AG10803 (cell line): ENCODE measurements at places on chromosomes 7 and 10.
A peak's percentile ranks its signal among the peaks of the same experiment; 100 is the strongest.

GRCh38 chr7:22153432-22154142 lies 203.4 kb downstream of the RAPGEF5 start:
- no peak for DNase-seq

DNA sequence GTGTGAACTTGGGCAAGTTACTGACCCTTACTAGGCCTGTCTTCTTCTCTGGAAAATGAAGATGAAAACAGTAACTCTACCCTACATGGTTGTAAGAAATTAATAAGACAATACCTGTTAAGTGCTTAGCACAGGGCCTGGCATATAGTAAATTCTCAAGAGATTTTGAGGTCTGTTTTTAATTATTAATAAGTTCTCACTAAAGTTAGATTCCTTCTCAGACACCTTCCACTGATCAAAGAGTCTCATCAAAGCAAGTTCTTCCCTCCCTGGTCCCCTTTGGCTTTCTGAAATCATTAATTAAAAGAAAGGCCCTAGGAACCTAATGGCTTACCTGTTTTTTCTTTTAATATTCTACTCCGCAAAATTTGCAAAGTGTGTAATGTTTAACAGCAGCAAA lies 4.6 kb downstream of the TMEM140 start:
- no peak for DNase-seq

DNA sequence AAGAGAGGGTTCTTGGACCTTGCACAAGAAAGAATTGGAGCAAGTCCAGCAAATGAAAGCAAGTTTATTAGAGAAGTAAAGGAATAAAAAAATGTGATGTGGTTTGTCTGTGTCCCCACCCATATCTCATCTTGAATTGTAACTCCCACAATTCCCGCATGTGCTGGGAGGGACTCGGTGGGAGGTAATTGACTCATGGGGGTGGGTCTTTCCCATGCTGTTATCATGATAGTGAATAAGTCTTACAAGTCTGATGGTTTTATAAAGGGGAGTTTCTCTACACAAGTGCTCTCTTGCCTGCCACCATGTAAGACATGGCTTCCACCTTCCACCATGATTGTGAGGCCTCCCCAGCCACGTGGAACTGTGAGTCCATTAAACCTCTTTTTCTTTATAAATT lies 39.2 kb upstream of the FZD9 start:
- no peak for DNase-seq

- DNase-seq: no peak
Measured at GRCh38 chr10:120940299-120940900, 89.2 kb downstream of the WDR11 start.

DNA sequence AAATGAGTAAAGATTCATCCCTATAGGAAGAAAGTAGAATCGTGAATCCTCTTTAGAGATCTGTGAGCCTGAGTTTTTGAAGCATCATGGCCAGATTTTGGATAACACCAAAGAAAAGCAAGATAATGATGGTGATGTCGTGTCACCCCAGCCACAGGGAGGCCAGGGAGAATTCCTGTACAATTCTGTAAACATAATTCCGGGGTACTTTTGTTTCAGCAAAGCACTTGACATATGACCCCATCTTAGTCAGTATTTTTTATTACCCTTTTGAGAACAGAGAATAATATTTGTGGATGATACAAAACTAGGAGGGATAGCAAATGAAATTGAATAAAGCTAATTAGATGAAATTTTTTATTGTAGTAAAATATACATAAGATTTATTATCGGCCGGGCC lies 33.8 kb downstream of the NACAD start:
- DNase-seq: no peak

- DNase-seq: no peak
Measured at GRCh38 chr7:150971242-150972022, 6.7 kb downstream of the KCNH2 start.

DNA sequence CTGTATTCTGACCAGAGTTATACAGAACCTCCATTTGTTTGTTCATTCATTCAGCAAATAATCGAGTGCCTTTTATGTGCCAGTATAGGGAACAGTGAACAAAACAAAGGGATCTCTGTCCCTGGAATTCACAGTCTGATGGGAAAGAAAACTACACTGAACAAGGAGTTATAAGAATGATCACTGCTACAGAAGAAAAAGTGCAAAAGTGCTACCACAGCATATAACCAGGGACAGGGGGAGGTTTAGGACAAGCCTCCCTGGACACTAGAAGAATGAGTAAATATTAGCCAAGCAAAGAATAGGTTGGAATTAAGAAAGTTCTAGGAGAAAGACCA lies 4.2 kb downstream of the CLDN12 start:
- DNase-seq: no peak

- no peak for DNase-seq
Measured at GRCh38 chr10:95976362-95977229, 66.8 kb upstream of the CCNJ start.

DNA sequence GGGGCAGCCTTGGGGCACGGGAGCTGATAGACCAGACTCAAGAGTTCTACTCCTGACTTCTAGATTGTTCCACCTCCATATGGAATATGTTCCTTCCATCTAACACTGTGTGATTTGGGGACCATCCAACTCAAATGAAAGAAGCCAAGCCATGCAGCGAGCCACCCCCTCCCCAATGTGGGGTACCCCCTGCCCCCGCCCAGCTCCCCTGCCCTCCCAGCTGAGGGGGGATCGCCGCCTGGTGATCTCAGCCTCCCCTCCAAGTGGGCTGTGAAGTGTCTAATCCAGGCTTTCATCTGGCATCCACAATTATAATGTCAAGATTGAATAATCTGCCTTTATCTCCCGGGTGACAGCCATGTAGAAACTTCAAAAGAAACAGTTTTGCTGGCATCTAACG lies 246.1 kb downstream of the RPS24 start:
- DNase-seq: no peak

GRCh38 chr10:109178591-109178990 lies 744.7 kb downstream of the XPNPEP1 start:
- no peak for DNase-seq

GRCh38 chr7:30741289-30741688 lies 10.6 kb upstream of the INMT start:
- no peak for DNase-seq

DNA sequence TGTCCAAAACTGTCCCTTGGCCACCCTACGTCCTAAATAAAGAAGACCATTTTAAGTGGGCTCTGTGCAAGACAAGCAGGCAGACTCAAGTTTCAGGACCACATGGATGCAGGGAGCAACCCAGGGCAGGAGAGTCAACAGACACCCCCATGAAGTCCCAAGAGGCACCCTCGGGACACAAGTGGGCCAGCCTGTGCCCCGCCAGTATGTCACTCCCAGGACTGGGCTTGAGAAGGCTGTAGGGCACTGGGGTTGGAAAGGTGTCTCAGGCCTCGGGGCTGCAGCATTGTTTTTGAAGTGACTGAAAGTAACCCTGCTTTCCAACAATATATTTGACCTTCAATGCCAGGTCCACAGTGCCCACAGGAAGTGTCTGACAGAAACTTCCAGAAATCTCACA lies 157.4 kb downstream of the TNS3 start:
- DNase-seq: no peak

DNA sequence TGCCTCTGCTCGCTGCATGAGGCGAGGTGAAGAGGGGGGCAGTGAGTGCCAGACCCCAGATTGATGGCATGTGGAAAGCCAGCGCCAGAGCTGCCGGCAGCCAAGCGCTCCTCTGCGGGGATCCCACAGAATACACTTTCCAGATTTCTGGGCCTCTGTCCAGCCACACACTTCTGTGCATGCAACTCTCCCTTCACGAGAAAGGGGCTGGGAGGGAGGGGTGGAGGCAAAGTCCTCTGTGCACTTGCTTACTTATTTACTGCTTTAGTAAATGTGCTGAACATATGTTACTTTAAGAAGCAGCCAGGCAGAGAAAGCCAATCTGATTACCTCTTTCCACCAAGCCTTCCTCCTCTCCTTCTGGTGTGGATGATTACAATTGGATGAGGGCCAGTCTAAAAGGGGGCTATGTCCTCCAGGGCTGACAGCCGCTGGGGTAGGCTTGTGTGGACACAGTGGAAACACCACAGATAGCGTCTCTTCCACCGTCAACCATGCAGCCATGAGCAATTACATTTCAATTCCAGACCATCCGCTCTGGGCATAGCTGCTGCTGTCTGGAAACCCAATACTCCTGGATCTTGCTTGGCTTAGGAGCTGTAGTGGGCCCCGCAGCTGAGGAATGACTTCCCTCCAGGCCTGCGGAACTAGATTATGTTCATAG lies 322.8 kb upstream of the ANKRD30A start:
- peak; percentile 56 for DNase-seq

DNA sequence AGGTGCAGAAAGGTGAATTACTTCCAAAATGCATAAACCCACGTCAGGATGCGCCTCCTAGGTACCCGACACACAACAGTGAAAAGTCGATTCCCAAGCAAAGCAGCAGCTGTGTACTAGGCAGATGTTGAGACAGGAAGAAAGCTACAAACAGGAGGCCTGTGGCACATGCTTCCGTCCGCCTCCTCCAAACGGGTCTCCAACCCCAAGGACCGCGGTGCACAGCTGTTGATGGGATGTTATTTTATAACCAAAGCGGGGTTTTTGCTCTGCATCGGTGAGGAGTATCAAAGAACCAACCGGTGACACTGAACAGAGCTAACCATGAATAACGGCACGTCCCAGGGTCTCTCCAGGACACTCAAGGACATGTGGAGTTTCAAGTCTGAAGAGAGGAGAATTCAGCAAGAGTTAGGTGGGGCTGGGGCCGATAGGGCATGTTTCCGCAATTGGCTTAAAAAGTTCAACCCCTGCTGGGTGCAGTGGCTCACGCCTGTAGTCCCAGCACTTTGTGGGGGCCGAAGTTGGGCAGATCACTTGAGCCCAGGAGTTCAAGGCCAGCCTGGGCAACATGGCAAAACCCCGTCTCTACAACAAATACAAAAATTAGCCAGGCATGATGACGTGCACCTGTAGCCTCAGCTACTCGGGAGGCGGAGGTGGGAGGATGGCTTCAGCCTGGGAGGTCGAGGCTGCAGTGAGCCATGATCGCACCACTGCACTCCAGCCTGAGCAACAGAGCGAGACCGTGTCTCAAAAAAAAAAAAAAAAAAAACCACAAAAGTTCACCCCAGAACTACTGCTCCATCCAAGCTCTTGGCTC lies 108.0 kb downstream of the SMURF1 start:
- DNase-seq: no peak

DNA sequence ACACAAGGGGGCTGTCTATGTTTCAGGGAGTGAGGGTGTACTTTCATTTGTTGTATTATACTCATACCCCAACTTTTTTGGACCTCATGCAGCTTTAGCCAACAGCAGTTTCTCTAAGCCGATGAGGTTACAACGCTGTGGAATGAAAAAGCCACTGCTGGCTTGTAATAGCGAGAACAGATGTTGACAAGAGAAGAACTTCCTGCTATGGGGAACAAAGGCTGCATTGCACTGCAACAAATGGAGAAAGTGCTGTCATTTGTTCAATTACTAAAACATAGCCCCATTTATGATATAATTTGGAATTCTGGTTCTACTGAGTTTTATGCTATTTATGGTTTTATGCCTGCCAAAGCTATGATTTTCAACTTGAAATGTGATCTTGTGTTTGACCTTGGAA lies 104.2 kb upstream of the TMEM72 start:
- peak; percentile 55 for DNase-seq

DNA sequence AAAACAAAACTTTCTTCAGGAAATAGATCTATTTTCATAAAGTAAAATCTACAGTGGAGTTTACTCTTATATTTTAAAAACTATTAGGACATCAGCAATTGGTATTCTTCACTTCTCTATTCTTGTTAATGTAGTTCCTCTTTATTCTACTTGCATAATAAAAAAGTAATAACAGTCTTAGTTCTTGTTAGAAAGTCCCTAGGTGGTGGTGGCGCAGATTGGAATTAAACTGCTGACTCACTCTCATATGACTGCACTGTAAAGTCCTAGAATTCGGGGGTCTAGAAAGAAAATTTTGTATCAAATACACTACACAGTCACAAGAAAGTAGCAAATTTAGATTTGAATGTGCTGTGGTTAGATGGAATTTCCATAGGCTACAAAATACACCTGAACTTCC lies 44.6 kb upstream of the TES start:
- DNase-seq: no peak

GRCh38 chr10:132654708-132655661 lies 117.4 kb downstream of the INPP5A start:
- peak; percentile 52 for DNase-seq

GRCh38 chr7:108124820-108125219 lies 5.3 kb downstream of the LAMB4 start:
- DNase-seq: peak; percentile 38

- DNase-seq: no peak
Measured at GRCh38 chr10:10211409-10211808, 806.3 kb upstream of the CELF2 start.

- DNase-seq: no peak
Measured at GRCh38 chr10:108620821-108621534, 1302.3 kb downstream of the XPNPEP1 start.

GRCh38 chr7:1086588-1087464 lies 1.1 kb upstream of the GPER1 start:
- DNase-seq: peak; percentile 58

DNA sequence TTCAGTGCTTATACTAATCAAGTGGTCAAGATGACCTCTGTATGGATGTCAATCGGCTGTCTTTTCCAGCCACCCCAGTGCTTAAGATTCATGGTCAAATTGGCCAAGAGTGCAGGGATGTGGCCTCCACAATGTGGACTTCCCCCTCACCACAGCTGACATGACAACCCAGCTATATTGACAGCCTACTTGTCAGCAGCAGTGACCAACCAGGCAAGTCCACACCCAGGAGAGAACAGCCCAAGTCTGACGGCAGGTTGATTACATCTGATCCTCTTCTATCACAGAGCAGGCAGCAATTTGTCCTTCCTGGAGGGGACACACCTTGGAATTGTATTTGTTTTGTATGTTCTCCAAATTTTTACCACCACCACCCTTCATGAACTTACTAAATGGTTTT lies 8.2 kb upstream of the ERVW-1 start:
- no peak for DNase-seq

DNA sequence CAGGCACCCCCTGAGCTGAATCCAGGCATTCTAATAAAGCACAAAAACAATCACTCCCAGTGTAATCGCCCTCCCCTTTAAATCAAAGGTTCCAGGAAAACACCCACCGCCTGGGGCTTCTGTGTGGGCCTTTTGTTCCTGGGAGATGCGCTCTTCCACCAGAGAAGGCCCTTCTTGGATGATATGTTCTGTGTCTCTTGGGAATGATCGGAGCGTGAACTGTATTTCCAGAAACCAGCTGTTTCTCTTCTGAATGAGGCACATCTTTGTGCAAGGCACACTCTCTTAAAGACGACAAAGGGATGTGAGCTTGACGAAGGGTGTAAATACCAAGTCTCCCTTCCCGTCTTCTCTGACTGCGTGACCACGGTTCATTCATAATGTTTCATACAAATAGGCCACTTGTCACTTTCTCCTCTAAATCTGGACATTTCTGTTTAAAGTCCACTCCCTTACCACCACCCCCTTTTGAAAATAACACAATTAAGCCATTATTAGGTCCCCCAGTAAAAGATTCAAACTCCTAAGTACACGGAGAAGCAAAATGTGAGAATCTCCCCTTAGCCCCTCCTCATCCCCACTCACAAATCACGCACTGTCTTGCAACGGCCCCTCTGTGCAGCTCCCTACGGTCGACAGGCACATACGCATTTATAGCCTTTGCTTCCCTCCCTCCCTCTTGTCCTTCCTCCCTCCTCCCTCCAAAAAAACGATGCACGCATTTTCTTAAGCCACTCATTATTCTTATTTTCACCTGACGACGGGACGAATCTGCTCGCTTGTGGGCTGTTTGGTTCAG lies 45.6 kb upstream of the ENO4 start:
- no peak for DNase-seq

GRCh38 chr7:23469150-23469960 lies 936 bp downstream of the IGF2BP3 start:
- DNase-seq: no peak
